ENCODE measurements at places on chromosomes 2 and 18.

GRCh38 chr2:65388596-65389390 is 43.6 kb downstream of the SPRED2 start:
- no peak overlapping the region for H3K4me3 ChIP-seq
- H3K27me3 ChIP-seq = peaks cover 20% of the 10 kb centered on the region
- H3K27ac ChIP-seq = no peak overlapping the region
- no peak for DNase-seq

- DNase-seq = no peak
- H3K36me3 ChIP-seq = no peaks in the 10 kb centered on the region
- no peaks in the 10 kb centered on the region for H3K27me3 ChIP-seq
- no peak overlapping the region for H3K27ac ChIP-seq
- no peak overlapping the region for H3K4me3 ChIP-seq
These were observed 151.8 kb downstream of the ZFP36L2 start for GRCh38 chr2:43074592-43075053.

- H3K4me1 ChIP-seq = peaks cover 2% of the 10 kb centered on the region
- H3K4me3 ChIP-seq = no peak overlapping the region
- H3K36me3 ChIP-seq = no peaks in the 10 kb centered on the region
- no peaks in the 10 kb centered on the region for H3K27me3 ChIP-seq
- H3K27ac ChIP-seq = no peak overlapping the region
These were observed 88.2 kb downstream of the GALNT14 start for GRCh38 chr2:31049916-31050588.

DNA sequence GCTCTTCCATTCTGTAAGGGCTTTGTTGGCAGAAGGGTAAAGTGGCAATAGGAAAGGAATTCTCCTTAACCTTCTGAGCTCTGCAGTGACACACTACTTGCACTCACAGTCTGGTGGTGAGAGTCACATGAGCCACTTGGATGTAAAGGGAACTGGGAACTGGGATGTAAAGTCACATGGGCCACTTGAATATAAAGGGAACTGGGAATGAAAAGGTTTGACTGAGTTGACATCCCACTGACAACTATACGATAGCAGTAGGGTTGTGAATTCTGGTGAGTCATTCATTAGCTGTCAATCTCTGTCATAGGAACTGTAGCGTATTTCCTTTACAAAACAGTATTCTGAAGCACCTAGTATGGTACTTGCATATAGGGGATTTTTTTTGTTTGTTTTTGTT is 5.5 kb downstream of the RPE start:
- DNase-seq = no peak
- H3K36me3 ChIP-seq = peaks cover 42% of the 10 kb centered on the region
- no peaks in the 10 kb centered on the region for H3K27me3 ChIP-seq
- no peak overlapping the region for H3K4me3 ChIP-seq

- no peaks in the 10 kb centered on the region for H3K4me1 ChIP-seq
- no peak overlapping the region for H3K4me3 ChIP-seq
- no peaks in the 10 kb centered on the region for H3K27me3 ChIP-seq
- no peak overlapping the region for H3K27ac ChIP-seq
These were observed 8.1 kb upstream of the HES6 start for GRCh38 chr2:238247841-238248453.

DNA sequence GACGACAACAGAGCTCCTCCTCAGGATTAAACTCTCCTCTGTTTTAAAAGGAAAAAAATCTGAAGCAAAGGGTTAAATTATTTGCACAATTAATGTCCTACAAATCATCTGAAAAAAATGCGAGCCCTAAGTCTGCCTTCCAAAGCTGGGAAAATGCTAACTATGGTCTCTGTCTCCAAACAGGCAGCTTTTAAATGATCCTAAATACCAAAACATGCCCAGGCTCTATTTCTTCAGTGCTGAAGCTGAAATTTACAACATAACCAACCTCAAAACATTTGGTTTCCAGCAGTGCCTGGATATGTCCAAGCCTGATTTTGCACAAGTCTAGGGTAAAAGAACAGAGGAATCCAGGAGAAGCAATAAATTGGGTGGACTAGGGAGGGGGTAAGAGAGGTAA is 57.2 kb downstream of the LBH start:
- H3K27ac ChIP-seq = no peak overlapping the region
- no peak for DNase-seq

DNA sequence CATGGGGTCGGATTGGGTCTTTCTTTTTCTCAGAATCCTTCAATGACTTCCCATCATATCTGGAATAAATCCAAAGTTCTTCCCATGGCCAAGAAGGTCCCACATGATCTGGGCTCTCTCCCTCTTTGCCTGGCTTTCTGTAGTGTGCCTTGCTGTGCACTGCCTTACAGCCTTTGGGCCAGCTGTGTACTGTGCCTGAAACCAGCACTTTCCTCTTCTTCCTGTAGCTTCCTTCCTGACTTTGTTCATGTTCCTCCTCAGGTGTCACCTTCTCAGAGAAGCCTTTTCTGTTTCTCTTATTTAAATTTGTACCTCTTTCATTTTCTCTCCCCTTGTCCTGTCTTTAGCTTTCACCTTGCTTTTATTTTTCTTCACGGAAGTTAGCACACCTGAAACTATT is 4.3 kb upstream of the CDCA7 start:
- peaks cover 12% of the 10 kb centered on the region for H3K27me3 ChIP-seq
- no peak for DNase-seq
- no peak overlapping the region for H3K4me3 ChIP-seq

GRCh38 chr18:75163736-75164135 is 45.2 kb downstream of the PTGR3 start:
- no peak overlapping the region for H3K27ac ChIP-seq
- no peak for DNase-seq
- no peak overlapping the region for H3K4me3 ChIP-seq
- H3K27me3 ChIP-seq = peaks cover 13% of the 10 kb centered on the region
- peaks cover 3% of the 10 kb centered on the region for H3K4me1 ChIP-seq
- H3K36me3 ChIP-seq = no peaks in the 10 kb centered on the region

DNA sequence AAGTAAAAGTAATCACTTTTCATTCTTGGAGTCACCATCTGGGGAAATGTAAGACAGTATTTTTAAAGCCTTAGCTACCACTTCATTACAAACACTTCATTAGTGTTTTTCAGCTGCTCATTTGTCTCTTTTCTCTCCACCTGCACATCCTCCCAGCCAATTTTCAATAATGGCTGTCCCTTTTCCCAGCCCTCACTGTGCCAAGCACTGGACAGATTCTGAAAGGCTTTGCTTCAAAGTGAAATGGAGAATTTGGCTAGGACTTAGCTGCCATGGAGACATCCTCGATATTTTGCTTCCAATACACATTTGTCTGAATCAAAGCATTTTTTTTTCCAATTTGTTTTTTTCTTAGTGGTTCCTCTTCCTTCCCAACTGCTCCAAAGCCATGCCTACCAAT is 272.4 kb upstream of the NRXN1 start:
- DNase-seq = no peak
- no peak overlapping the region for H3K4me3 ChIP-seq
- no peak overlapping the region for H3K27ac ChIP-seq

DNA sequence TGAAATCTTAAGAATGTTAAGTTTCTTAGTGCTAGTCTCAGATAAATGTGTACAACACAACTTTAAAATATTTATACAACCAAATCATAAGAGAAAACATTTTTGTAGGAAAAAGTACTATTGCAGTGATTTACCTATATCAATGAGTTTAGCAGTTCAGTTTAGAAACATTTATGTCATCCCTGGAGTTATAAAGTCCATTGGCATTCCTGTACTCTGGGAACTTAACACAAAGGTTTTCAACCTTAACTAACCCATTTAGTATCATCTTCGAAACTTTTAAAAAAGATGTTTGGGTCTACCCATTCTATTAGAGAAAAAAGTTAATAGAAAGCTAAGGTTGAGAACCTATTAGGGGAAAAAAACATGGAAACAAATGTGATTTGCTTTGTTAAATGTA is 10.9 kb downstream of the AFTPH start:
- no peaks in the 10 kb centered on the region for H3K27me3 ChIP-seq
- H3K4me3 ChIP-seq = no peak overlapping the region
- H3K4me1 ChIP-seq = peaks cover 47% of the 10 kb centered on the region
- no peak overlapping the region for H3K27ac ChIP-seq
- H3K36me3 ChIP-seq = peaks cover 6% of the 10 kb centered on the region

GRCh38 chr18:7937268-7937667 is 370.2 kb downstream of the PTPRM start:
- no peaks in the 10 kb centered on the region for H3K36me3 ChIP-seq
- DNase-seq = no peak
- no peak overlapping the region for H3K27ac ChIP-seq

- no peak for DNase-seq
- H3K4me3 ChIP-seq = no peak overlapping the region
- H3K36me3 ChIP-seq = peaks cover 1% of the 10 kb centered on the region
- no peak overlapping the region for H3K27ac ChIP-seq
These were observed 86.7 kb downstream of the EPAS1 start for GRCh38 chr2:46383784-46384456.

DNA sequence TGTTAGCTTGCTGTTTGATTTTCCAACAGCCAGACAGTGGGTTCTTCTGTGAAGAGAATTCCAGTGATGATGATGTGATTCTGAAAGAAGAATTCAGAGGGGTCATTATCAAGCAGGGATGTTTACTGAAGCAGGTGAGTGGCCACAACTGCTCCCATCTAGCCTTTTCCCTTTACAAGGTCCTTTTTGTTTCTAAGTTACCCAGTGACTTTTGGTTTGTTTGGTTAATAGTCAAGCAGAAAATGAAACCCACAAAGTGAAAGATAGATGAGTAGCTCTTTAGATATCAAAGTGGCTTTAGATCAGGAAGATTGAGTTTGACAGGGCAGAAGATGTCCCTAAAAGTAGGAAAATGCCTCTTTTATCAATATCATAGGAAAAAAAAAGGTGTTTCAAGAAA is 23.3 kb downstream of the PLEK start:
- H3K4me1 ChIP-seq = peaks cover 31% of the 10 kb centered on the region
- no peak for DNase-seq
- peak overlapping the region; percentile 60 for H3K4me3 ChIP-seq
- no peaks in the 10 kb centered on the region for H3K36me3 ChIP-seq
- H3K27ac ChIP-seq = peak overlapping the region; percentile 63

GRCh38 chr2:146228020-146228393 is 1616.8 kb upstream of the ACVR2A start:
- H3K36me3 ChIP-seq = no peaks in the 10 kb centered on the region
- H3K4me3 ChIP-seq = no peak overlapping the region
- H3K27ac ChIP-seq = no peak overlapping the region
- no peak for DNase-seq

DNA sequence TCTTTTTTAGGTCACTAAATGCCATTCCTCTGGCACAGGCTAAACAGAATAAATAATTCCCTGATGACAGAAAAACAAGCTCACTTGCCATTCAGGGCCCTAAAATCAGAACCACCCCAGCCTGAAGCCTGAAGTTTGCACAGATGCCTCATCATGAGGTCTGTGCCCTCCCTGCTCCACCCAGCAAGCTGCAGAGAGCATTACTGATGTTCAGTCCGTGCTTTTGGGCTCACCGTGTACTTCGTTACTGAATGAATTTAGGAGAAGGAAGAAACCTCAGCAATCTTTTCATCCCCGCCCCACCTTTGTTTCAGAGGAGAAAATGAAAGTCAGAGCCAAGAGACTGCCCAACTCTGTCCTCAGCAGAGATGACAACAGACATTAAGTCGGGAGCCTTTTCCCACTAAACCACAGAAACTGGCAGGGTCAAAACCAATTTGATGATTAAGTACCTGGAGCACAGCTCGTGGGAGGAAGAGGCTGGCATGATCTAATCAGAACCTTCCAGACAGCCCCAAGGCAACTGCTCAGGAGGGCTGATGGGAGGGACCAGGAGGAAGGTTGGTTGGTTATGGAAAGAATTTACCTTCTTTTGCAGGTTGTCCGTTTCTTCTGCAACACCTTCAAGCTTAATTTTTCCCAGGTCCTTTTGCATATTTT is 122.7 kb downstream of the LAMA1 start:
- no peaks in the 10 kb centered on the region for H3K27me3 ChIP-seq
- H3K27ac ChIP-seq = no peak overlapping the region
- no peak overlapping the region for H3K4me3 ChIP-seq
- no peaks in the 10 kb centered on the region for H3K36me3 ChIP-seq

- H3K27me3 ChIP-seq = no peaks in the 10 kb centered on the region
- no peak overlapping the region for H3K4me3 ChIP-seq
- no peaks in the 10 kb centered on the region for H3K4me1 ChIP-seq
- H3K36me3 ChIP-seq = no peaks in the 10 kb centered on the region
These were observed 185.1 kb upstream of the CNTNAP5 start for GRCh38 chr2:123840016-123840415.

GRCh38 chr2:31675485-31675901 is 94.8 kb upstream of the SRD5A2 start:
- H3K4me1 ChIP-seq = no peaks in the 10 kb centered on the region
- no peak overlapping the region for H3K4me3 ChIP-seq
- DNase-seq = no peak
- H3K27me3 ChIP-seq = no peaks in the 10 kb centered on the region

GRCh38 chr18:63890950-63891304 is 3.4 kb downstream of the SERPINB2 start:
- no peak overlapping the region for H3K27ac ChIP-seq
- no peak for DNase-seq
- H3K4me1 ChIP-seq = no peaks in the 10 kb centered on the region
- no peak overlapping the region for H3K4me3 ChIP-seq
- no peaks in the 10 kb centered on the region for H3K36me3 ChIP-seq
- peaks cover 6% of the 10 kb centered on the region for H3K27me3 ChIP-seq

DNA sequence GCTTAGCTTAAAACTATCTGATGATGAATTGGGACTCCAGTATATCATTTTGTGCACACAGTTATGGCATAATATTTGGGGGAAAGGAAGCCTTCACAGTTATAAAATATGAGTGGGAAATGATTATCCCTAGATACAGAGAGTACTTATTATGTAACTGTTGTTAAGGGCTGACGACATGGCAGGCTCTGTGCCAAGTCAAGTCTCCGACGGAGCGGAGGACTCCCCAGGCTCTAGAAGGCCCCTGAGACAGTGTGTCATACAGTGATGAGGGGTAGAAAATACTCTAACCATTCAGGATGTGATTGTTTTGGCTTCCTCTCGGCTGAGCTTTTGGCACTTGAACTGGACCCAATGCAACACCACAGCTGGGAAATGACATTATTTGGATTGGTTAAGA is 211.8 kb downstream of the SLC8A1 start:
- H3K4me3 ChIP-seq = no peak overlapping the region
- no peak overlapping the region for H3K27ac ChIP-seq
- DNase-seq = no peak
- no peaks in the 10 kb centered on the region for H3K27me3 ChIP-seq
- no peaks in the 10 kb centered on the region for H3K4me1 ChIP-seq

DNA sequence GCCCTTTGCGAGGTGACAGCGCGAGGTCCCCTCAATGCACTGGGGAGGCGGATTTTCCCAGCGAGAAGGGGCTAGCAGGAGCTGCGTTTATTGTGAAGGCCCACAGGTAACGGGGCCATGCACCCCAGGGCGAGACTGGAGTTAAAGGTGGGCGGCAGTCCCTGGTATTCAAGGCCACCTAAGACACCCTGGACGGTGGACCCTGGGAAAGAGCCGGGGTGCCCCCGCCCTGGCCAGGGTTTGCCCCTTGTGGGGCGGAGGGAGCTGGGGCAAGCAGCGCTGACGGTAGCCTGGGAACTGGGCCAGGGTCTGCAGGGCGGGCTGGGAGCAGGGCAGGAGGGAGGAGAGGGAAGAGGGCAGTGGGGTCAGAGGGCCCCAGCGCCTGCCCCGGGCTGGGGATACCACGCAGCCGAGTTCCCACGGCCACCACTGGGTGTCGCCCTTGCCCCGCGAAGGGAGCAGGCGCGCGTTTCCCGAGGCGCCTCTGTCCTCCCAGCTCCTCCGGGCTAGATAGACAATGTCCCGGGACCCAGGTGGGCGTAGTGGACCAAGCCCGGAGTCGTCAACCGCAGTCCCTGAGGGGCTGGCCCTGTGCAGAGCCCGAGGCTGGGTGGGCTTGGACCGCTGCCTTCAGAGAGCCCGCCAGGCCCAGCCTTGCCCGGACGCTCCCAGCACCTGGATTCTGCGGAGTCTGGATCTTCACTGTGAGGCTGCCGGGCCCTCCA is 80.2 kb downstream of the SMAD4 start:
- H3K27me3 ChIP-seq = no peaks in the 10 kb centered on the region
- H3K4me1 ChIP-seq = peaks cover 16% of the 10 kb centered on the region
- no peak overlapping the region for H3K27ac ChIP-seq
- no peak overlapping the region for H3K4me3 ChIP-seq
- H3K36me3 ChIP-seq = no peaks in the 10 kb centered on the region
- peak; percentile 52 for DNase-seq

Measured in T-helper 2 cell treated with Interferon-gamma antibody and Interleukin-4, amounts not matched to agents 5 μg/mL and 100 μg/mL, for 36 hours (primary cell).